ENCODE measurements at places on chromosomes 12 and 14.

DNA sequence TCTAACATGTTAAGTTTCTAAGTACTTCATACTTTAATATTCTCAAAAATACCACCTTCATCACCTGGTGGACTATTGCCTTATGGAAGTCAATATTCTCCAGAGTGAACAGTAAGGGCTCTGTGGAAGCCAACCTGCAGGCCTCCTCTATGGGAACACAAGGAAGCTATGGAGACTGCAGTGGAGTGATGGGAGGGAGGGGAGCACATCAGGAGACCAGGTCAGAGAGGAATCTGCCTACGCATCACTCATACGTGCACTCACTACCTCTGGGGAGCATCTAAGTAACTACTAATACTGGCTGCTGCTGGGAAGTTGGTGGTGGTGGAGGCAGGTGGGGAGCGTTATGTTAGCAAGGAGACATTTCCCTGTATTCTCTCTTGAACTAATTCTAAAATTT, 19.9 kb downstream of the HECTD4 start:
- no peak for DNase-seq

GRCh38 chr12:34399631-34400410, 377.5 kb downstream of the ALG10 start:
- DNase-seq, result no peak

GRCh38 chr14:92677087-92677668, 71.2 kb downstream of the LGMN start:
- DNase-seq, result no peak

GRCh38 chr14:51087031-51087441, 7.9 kb downstream of the TRIM9 start:
- peak; percentile 86 for DNase-seq

DNA sequence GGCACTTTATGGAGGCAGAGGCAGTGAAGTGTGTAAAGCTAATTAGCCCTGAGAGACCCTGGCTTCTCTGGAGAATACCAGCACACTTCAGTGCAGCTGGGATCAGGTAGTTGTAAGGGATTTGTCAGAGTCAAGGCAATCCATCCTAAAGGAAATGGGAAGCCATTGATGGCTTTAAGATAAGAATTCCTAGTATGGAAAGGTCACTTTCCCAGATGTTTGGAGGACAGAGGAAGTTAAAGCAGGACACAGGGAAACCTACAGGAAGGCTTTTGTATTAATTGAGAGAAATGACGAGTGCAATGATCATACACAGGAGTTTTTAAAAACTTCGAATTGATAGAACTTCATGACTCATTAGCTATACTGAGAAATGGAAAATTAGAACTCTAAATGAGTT, 254.4 kb downstream of the SLC16A7 start:
- no peak for DNase-seq

- no peak for DNase-seq
Observed at GRCh38 chr14:27881646-27882045, 884.9 kb upstream of the FOXG1 start.

DNA sequence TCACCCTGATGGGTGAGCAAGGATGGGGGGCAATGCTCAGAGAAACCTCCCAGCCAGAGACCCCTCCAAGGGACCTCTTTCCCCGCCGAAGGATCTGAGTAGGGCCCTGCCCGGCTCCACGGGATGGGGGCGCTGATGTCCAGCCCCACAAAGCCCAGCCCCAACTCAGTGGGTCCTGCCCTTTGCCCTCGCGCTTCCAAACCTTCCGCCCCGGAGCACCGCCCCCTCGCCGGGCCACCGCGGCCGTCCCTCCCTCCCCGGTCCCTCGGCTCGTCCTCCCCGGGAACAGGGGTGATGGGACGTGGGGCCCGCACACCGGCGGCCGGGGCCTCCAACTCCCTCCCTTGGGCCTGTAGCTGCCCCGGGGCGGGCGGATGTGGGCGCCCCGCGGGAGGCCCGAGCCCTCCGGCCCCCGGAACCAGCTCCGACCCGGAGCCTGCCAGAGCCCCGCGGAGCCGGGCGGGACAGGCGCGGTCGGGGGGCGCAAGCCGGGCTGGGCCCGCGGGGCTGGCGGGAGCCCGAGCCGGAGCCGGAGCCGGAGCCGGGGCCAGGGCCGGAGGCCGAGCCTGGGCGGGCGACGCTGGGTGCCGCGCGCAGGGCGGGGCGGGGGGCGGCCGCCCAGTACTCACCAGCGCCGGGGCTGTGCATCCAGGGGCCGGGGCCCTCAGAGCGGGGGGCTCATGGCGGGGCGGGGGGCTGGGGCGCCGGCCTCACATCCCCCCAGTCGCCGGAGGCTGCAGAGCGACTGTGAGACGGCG, 386 bp downstream of the HDAC7 start:
- no peak for DNase-seq

DNA sequence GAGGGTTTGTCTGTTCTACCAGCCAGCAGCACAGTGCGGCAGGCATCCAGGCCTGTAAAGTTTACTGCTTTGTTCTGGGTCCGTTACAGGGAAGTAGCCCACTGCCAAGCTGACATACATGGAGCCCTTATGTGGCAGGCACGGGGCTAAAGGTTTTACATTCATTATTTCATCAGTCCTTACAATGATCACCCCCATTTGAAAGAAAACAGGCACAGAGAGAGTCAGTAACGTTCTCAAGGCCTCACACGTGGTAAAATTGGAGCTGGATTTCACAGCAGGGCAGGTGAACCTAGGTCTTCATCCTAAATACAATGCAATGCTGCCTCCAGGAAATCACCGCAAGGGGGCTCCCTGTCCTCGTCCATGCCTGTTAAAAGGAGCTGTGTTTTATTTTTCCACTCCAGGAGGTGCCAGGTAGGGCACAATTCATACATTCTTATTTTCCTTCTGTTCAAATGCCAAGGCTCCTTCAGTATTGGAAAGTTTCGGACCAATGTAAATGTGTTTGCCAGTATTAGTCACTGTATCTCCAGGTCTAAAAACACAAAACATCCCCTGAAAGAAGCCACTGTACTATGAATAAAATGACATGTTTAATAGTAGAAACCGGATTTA, 172.2 kb upstream of the GZMB start:
- peak; percentile 54 for DNase-seq

DNA sequence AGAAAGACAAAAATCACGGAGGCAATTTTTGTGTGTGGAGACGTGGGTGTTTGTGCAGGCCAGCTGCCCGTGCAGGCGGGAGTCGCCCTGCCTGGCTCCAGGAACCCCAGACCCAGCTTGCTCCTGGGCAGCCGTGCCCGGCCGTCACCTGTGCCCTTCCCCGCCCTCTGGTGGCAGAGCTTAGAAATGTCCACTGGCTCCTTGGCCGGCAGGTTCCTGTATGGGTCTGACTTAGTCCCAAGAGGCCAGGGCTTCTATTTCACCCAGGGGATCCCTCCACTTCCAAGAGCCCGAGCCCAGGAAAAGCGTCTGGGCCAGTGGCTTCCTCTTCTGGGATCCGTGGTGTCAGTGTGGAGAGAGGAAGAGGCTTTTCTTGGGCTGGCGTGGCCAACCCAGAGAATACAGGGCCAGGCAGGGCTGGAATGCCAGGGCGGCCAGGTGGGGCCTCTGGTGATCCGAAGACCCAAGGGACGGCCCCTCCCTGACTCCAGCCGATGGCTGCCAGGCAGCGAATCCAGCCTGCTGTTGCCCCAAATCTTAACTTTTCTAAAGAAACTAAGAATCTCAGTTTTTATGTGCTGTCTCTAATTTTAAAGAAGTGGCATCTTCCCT, 120.9 kb downstream of the TMEM132C start:
- no peak for DNase-seq

DNA sequence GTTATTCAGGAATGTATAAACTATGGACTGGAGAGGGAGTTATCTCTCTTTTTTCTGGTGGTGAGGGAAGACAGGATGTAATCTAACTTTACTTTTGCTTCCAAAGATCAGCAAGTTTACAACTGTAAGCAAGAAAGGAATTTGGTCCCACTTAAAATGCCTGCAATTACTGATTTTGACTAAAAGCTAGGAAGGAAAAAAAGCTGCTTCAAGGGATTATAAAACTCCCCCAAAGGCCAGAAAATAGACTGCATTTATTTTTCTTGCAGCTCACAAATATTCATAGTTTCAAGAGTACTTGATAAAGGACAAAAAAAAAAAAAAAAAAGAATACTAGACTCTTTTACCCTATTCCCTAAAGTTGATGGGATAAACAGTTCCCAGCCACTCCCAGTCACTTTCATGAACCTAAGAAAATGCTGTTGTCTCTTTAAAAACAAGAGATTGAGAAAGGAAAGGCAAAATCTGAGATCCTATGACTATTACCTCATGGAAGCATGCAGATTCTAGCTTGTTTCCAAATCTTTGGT, 128.7 kb upstream of the BMP4 start:
- no peak for DNase-seq

Measured in mammary epithelial cell (primary cell).